ENCODE measurements at places on chromosomes 2 and 18.

DNA sequence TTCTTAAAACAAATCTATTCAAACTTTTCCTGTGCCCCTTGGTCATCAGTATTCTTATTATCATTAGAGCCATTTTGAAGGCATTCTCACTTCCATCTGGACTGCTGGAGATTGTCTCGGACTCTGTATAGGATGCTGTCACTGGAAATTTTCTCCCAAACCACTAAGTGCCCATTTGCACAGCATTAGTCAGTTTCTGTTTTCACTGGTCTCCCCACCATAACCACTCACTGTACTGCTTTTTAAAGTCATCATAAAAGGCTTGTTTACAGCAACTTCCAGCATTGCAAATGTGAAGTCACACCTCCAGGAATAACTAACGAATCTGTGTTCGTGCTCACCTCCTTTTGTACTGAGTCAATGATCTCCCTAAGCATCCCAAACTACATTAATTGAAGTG is 150.9 kb upstream of the SERTAD2 start:
- no peak for DNase-seq

DNA sequence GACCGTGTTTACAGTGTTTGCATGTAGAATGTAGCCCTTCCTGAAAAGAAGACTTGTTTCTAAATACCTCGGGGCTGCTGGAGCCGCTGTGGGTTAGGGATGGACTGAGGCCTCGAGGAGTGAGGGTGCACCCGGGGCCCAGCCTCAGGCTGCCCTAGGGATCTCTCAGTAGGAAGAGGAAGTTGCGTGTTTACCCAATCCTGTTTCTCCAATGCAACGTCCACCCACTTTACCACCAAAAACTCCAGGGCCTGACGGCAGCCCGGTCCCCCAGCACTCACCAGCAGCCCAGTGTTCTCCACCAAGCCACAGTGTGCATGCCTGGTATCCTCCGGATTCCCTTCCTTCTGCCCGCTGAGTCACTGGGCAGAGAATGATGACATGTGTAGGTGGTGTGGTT is 255.8 kb downstream of the GLI2 start:
- no peak for DNase-seq

DNA sequence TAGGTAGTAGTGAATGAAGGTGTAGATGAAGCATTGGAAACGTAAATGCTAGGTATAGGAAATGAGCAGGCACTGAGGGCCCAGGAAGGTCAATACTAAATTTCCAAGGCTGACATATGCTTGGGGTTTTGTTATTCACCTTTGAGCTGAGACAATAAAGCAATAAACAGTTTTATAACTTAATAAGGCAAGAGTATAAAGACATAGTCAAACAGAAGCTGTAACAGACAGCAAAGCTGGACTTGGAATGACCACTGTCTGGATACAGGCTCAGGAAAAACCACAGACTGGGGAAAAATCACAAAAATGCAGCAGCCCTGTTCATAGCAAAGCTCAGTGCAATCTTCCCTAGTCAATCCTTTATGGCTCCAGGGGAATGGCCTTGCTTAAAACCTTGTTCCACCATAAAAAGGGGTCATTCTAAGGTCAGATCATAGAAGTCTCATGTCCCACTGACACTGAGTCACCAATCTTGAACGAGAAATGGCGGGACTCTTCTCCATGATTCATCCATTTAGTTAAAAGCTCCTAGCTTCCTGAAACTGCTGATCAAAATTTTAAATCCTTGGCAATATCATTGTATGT is 493.3 kb downstream of the CMPK2 start:
- DNase-seq, result no peak

GRCh38 chr2:40371525-40372282 is 80.2 kb downstream of the SLC8A1 start:
- no peak for DNase-seq

GRCh38 chr18:60740313-60740712 is 367.7 kb upstream of the MC4R start:
- DNase-seq, result no peak

- no peak for DNase-seq
Measured at GRCh38 chr2:240917684-240918257, 11.6 kb downstream of the CROCC2 start.

GRCh38 chr2:105142239-105142638 is 99.3 kb upstream of the GPR45 start:
- no peak for DNase-seq
